ENCODE measurements at places on chromosomes 3 and 15.
A peak's percentile ranks its signal among the peaks of the same experiment; 100 is the strongest.

DNA sequence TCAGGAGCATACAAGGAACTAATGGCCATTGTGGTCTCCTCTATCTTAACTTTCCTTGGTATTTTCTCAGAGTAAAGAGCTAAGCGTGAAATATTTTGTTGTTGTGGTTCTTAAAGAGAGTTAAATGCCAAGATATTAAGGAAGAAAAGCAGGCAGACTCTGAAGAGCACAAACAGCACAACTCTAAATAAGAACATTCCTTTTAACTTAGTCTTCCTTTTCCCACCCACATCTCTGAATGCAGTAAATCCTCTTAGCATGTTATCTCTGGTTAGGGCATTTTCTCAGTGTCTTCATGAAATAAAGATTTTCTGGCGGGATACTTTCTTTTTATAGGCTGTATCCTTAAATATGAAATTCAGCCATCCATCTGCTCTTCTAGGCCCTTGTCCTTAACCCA lies 1.5 kb downstream of the GPR87 start:
- DNase-seq: peak; percentile 30

GRCh38 chr15:88113613-88114308 lies 142.8 kb downstream of the NTRK3 start:
- peak; percentile 62 for DNase-seq

DNA sequence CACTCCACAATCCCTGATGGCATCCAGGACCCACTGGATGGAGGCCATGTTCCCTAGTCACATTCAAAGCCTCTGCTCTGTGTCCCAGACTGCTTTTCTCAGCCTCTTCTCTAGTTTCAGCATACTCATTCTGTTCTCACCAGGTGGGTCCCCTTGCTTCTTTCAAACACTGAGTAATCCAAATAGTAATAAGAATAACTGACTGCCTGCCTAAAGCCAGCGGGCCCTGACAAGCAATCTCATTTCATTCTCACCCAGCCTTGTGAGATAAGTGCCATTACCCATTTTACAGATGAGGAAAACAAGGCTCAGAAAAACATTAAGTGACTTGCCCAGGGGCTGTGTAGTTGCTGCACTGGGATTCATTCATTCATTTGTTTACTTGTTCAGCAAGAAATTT lies 25.4 kb downstream of the MAPKAPK3 start:
- no peak for DNase-seq

- DNase-seq: no peak
Observed at GRCh38 chr3:45060165-45060892, 34.2 kb downstream of the CLEC3B start.

GRCh38 chr3:158121295-158121694 lies 11.4 kb downstream of the RSRC1 start:
- DNase-seq: no peak

DNA sequence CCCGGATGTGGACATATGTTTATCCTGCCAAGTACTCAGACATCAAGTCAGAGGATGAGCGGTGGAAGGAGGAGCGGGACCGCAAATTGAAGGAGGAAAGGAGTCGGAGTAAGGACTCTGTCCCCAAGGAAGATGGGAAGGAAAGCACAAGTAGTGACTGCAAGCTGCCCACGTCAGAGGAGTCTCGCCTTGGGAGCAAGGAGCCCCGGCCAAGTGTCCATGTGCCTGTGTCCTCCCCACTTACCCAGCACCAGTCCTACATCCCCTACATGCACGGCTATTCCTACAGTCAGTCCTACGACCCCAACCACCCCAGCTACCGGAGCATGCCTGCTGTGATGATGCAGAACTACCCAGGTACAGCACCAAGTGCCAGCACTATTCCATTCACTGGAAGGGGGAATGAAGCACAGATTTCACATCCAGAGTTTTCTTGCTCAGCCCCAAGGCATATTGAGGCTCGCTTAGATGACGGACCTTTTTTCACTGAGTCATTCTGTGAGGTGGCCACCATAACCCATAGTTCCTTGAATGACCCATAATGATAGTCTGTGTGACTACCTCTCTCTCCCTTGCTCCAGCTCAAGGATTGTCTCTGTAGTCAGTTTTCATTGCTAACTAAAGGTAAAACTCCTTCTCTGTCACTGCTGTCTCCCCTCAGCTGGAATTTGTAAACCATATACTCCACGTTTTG lies 97.1 kb downstream of the RBPMS2 start:
- DNase-seq: no peak

DNA sequence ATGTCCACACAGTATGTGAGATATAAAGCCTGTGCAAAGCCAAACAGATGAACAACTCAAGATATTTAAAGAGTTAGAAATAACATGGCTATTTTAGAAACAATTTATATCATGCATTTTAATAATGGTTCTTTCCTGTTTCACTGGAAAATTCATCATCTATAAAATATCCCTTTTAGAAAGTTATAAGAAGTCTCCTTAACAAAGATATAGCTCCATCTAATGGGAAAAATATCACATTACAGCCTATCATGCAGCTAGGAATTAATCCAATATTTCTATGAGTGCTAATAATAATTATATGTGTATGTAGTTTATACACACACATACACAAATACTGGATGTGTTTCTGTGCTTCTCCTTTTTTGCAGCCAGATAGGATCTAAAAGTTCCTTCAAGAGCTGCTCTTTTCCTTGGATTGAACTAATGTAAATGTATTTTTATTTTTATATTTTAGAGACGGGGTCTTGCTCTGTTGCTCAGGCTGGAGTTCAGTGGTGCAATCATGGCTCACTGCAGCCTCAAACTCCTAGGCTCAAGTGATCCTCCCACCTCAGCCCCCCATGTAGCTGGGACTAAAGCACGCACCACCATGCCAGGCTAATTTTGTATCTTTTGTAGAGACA lies 21.6 kb downstream of the RPL22L1 start:
- peak; percentile 62 for DNase-seq

DNA sequence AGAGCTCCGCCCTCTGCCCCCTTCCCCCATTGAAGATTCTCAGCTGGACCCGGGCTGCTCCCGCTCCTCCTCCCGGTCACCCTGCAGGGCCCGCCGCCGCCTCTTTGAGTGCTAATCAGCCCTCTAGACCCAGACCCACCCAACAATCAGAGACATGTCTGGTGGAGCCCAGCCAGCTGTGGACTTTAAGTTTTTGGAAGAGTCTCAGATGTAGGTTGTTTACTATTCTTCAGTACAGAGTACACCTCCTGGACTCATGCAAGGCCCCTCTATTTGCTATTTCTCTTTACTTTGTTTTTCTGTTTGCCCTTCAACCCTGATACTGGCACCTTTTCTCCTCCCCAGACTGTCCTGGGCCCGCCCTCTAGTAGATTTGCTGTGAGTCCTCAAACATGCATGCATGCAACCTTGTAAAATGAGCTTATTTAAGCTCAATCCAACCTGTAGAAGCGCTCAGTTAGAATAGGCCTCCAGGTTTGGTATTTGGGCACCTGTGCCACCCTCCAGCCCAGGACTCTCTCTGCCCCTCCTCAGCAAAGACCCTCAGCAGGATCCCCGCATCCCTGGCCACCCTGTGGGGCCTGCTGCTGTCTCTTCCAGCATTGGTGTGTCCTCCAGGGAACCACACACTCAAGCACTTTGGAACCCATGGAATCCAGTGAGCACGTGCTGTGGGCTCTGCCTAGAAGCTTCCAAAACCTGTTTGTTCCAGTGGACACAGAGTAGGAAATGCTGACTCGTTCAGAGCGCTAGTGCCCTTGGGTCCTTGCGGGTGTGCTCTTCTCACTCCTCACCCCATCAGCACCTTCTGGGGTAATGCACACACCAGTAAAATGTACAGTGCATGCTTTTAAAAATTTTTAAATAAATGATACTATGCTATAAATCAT lies 4.6 kb downstream of the PRR23E start:
- DNase-seq: no peak

DNA sequence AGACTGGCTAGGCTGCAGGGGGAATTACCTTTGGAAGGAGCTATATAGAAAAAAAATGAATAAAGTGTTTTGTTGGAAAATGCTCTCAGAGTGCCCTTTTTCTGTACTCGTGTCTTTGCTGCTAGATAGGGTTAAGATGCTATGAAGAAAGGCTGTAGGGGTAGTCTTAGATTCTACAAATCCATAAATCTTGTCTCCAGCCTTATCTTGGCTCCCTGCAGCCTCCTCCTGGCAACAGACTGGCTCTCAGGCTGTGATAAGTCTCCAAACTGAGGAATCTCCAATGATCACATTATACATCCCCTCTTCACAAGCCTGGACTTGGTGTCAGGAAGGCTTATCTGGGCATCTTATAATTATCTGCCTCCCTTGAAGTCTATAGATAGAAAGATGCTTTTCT lies 9.3 kb downstream of the LPCAT4 start:
- DNase-seq: no peak

- DNase-seq: no peak
Observed at GRCh38 chr3:99543796-99544195, 94.6 kb upstream of the COL8A1 start.

DNA sequence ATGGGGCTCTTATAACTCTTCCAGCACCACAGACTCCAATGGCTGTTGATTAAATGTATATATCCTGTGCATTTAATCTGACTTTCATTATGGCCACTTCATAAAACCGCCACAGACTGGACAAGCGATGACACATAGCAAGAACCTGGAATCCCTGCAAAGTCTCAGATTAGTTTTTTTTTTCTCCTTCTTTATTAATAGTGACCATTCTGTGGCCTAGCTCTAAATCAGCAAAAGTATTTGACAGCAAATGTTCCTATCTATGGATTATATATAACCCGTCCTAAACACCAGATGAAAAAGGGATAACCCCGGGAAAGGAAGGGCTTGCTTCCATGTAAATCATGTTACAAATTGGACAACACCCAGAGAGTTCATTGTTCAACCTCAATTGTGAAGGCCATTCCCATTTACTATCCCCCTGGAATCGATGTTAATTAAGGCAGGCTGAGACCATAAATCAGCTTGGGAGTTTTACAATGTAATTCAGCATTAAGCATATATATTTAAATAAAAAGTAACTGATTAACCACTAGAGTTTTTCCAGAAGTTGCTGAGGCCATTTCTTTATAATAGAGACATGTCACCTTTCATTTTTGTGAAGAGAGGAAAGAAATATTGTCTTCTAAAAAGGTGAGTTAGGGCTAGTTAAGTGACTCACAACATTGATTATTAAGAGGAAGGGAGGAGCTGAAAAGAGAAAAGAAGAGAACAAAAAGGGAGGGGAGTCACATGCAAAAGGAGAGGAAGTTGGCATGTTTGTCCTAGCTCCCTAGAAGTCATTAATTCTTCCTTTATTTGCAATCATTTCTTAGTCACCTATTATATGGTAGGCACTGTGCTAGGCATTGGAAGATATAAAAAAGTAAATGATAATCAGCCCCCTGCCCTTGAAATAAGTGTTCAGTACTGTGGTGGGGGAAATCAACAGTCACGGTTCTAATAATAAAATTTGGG lies 26.2 kb downstream of the ALDH1A2 start:
- DNase-seq: no peak

DNA sequence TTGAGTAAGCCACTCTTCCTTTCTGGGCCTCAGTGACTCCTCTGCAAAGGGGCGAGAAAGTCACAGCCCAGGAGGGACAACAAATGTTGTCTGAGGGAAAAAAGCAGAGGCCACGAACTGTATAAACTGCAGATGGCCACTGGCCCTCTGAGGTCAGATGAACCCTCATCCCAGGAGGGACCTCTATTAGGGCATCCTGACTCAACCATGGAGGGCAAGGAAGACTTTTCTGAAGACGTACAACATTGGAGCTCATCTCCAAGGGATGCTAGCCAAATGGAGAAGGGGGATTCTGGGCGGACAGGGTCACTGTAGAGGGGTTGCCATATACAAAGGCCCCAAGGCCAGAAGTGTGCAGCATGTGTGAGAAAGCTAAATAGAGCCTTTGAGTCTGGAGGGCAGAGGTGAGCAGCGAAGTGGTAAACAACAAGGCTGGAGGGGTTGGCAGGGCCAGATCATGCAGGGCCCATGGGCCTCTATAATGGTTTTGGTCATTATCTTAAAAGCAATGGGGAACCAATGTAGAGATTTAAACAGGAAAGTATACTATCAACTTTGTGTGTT lies 16.7 kb downstream of the GRAMD2A start:
- DNase-seq: no peak

GRCh38 chr3:123728014-123728413 lies 143.2 kb upstream of the HACD2 start:
- peak; percentile 36 for DNase-seq

DNA sequence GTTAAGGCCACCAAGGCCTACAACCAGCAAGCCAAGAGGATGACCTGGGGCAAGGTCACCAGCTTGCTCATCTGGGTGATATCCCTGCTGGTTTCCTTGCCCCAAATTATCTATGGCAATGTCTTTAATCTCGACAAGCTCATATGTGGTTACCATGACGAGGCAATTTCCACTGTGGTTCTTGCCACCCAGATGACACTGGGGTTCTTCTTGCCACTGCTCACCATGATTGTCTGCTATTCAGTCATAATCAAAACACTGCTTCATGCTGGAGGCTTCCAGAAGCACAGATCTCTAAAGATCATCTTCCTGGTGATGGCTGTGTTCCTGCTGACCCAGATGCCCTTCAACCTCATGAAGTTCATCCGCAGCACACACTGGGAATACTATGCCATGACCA lies 3.6 kb downstream of the CXCR6 start:
- no peak for DNase-seq

- DNase-seq: no peak
Observed at GRCh38 chr3:139940622-139941021, 5.6 kb downstream of the CLSTN2 start.

DNA sequence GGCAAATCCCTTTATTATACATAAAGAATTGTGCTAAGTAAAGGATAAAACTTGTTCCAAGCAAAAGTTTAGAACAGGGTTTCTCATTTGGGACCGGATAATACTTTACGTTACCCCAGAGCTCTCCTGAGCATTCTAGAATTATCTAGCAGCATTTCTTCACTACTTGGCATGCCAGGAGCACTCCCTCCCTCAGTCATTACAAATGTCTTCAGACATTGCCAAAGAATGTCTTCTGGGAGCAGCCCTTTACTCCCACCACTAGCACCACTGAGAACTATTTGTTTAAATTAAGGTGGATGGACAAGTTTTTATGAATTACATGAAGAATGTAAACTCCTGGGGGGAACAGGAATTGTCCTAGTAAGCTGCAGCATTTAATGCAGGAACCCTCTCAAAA lies 516.4 kb downstream of the GBE1 start:
- peak; percentile 54 for DNase-seq

DNA sequence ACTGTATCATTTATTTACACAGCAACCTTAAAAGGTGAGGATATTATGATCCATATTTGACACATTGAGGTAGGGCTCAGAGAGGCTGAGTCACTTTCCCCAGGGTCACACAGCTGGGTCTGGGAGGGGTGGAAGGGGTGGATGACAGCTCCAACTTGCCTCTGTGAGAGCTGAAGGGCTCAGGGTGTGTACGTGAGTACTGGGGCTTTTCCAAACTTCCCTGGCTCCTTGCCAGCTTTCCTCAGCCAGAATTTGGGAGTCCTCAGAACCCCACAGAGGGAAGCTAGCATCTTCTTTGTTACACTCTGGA lies 58.3 kb upstream of the SLC6A11 start:
- peak; percentile 6 for DNase-seq

GRCh38 chr3:177358091-177358976 lies 161.1 kb upstream of the TBL1XR1 start:
- DNase-seq: peak; percentile 92

- DNase-seq: no peak
Observed at GRCh38 chr15:80710635-80711554, 15.8 kb downstream of the ABHD17C start.

Data from fibroblast of the aortic adventitia (primary cell).